8988T (cell line): ENCODE measurements at places on chromosomes 6 and 20.

DNA sequence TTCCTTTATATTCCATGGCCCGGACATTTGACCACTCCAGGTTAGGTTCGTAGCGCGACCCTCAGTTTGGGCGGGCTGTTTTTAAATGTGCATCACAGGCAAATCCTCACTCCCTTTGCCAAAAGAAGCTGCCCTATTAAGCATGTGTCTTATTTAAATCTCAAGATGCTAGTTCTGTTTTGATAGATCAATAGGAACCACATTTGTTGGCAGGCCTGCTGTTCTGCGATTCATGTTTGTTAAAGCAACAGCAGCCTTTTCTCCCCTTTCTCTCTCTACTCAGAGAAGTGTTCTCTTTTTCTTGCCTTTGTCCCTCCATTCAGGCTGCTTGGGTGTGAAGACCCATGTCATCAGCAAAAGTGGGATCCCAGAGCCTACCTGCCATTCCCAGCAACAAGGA lies 212.0 kb upstream of the SSTR4 start:
- DNase-seq = no peak

GRCh38 chr6:34333858-34334257 lies 58.6 kb downstream of the NUDT3 start:
- no peak for DNase-seq

- DNase-seq = no peak
These were observed 365.9 kb downstream of the RNF144B start for GRCh38 chr6:18753076-18753475.

DNA sequence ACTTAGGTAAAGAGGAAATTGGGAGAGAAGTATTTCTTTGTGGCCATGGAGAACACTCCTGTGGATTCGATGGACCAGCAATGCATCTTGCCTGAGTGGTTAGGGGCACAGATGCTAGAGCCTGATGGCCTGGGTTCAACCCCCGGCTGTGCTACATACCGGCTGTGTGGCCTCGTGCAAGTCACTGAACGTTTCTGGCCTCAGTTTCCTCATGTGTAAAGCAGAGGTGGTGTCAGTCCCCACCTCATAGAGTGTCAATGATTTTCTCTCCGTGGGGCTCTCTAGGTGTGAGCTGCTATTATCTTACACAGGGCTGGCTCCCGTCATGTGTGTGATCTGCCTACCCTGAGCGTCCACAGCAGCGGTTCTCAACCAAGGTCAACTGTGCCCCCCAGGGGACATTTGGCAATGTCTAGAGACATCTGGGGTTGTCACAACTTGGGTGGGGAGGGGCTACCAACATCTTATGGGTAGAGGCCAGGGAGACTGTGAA lies 50.0 kb upstream of the PTPN1 start:
- DNase-seq = no peak

- peak; percentile 2 for DNase-seq
These were observed 19.7 kb downstream of the RAB44 start for GRCh38 chr6:36717231-36717825.

DNA sequence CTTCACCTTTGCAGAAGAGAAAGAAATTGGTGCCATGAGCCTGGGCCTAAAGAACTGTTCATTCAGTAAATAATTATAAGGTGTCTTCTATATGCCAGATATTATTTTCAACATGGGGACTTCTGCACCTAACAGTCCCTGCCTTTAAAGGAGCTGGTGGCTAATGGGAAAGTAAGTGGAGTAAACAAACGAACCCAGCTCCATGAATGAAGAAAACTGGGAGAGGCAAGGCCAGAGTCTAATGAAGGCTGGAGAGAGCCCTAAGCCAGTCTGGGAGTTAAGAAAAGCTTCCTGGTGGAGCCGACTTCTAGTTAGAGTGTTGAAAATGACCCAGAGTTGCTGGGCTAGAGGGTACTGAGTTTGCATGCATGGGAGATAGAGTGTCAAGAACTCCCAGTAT lies 24.2 kb upstream of the EFHC1 start:
- no peak for DNase-seq

- DNase-seq = no peak
These were observed 787 bp upstream of the CARMIL1 start for GRCh38 chr6:25278261-25278913.

GRCh38 chr6:9789201-9789600 lies 625.7 kb downstream of the TFAP2A start:
- no peak for DNase-seq

DNA sequence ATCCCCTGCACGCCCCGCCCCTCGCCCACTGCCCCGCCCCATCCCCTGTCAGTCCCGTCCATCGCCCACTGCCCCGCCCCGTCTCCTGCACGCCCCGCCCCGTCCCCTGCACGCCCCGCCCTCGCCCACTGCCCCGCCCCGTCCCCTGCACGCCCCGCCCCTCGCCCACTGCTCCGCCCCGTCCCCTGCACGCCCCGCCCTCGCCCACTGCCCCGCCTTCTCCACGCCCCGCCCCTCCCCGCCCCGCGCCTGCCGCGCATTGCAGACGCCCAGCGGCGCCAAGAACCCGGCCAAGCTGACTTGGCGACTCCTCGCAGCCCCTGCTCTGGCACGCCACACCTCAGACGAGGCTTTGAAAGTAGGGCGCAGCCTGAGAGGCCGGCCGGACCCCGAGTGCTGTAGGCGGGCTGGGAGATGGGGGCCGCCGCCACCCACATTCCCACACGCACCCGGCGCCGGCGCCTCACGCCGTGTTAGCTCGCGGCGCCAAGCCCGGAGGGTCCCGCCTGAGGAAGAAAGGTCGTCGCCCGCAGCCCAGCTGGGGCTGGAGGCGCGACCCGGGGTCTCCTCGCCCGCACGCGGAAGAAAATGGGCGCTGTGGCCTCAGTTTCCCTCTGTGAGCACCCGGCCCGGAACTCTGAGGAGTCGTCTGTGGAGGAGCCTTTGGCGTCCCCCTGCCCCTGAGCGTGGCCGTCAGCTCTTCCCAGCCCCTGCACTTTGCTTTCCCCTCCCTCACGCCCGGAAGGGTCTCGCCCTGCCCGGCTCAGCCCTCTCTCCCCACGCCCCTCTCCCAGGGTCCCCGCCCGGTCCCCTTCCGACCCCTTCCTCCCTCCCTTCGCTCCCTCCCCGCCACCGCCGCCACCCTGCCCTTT lies at the start of gene RAD21L1:
Gene RAD21L1, plus strand, starts transcription at position 262 of the 872 bp plus-strand sequence. CDS start 2,410 bp downstream, outside the sequence.
- peak; percentile 76 for DNase-seq

DNA sequence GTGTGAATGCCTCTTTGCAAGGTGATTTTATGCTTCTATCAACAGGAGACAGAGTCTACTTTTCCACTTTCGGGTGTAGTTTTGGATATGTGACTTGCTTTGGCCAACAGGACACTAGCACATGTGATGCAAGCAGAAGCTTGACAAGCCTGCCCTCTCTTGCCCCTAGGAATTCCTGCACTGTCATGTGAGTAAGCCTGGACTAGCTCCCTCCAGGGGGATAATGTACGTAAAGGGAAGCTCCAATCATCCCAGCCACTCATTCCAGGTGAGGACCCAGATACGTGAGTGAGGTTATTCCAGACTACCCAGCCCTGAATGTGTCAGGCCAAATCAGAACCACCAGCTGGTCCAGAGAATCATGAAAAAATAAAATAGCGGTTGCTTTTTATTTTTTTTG lies 33.3 kb downstream of the BEND3 start:
- no peak for DNase-seq

GRCh38 chr6:46451343-46451742 lies 39.9 kb downstream of the RCAN2 start:
- no peak for DNase-seq
